Stimulated activated CD8-positive, alpha-beta memory T cell treated with anti-CD3 and anti-CD28 coated beads, Interleukin-2, amount 100 ng/mL, for 1 hour (primary cell): ENCODE measurements at places on chromosomes 5 and 9.

DNA sequence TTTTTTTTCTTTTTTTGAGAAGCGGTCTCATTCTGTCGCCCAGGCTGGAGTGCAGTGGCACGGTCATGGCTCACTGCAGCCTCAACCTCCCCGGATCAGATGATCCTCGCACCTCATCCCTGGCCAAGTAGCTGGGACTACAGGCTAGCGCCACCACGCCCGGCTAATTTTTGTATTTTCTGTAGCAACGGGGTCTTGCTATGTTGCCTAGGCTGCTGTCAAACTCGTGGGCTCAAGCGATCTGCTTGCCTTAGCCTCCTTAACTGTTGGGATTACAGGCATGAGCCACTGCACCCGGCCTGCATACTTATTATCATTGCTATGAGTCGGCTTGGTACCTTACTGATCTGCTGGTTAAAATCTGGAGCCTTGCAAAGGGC lies 790 bp upstream of the IARS1 start:
- DNase-seq = no peak

GRCh38 chr9:84669013-84669287 lies 579 bp upstream of the NTRK2 start:
- no peak for DNase-seq

DNA sequence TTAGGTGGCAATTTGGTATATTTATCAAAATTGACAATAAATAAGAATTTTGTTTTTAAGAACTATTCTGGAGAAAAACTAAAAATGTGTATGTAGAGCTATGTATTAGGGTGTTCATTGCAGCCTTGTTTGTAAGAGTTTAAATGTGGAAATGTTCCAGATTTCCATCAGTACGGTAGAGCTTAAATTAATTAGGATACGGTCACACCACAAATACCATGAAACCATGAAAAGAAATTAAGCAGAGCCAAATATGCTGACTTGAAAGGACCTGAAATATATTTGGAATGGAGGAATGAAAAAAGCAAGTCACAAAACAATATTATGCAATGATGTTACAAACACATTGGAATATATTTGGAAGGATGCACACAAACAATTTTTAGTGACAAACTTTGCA lies 64.6 kb downstream of the ACTBL2 start:
- no peak for DNase-seq

GRCh38 chr5:139759219-139759721 lies 36.3 kb upstream of the PSD2 start:
- no peak for DNase-seq

DNA sequence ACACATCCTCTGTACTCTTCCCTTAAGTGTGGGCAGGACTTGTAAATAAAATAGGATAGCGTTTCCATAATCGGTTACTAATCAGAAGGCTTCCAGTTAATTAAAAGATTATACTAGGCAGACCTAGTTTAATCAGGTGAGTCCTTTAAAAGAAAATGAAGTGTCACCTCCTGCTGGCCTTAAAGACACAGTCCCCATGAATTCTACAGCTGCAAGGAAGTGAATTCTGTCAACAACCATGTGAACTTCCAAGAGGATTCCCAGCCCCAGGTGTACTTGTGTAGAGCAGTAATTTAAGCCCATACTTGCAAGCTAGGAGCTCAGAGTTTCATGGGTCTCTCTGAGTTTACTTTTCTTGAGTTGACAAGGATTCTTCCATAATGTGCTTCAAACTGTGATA lies 918.3 kb downstream of the DTWD2 start:
- no peak for DNase-seq

DNA sequence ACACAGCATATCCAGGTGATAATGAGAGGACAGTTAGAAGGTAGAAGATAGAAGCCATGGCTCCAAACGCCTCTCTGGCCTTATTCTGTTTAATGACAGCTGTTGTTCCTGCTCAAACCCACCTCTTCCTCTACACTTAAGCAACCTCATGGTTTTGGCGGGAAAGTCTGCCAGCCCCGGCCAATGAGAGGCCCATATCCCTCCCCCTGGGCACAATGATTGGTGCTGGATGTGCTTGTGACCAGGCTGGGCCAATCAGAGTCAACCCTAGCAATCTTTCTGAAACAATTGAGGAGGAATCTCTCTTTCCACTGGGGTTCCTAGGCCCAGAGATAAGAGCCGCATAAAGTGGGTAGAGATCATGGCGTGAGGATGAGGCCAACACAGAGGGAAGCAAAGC lies 4.8 kb upstream of the GFI1B start:
- DNase-seq = no peak

GRCh38 chr5:5617024-5617423 lies 194.5 kb downstream of the ICE1 start:
- DNase-seq = no peak

- DNase-seq = no peak
These were observed 8.3 kb downstream of the ATOX1 start for GRCh38 chr5:151750121-151750520.

DNA sequence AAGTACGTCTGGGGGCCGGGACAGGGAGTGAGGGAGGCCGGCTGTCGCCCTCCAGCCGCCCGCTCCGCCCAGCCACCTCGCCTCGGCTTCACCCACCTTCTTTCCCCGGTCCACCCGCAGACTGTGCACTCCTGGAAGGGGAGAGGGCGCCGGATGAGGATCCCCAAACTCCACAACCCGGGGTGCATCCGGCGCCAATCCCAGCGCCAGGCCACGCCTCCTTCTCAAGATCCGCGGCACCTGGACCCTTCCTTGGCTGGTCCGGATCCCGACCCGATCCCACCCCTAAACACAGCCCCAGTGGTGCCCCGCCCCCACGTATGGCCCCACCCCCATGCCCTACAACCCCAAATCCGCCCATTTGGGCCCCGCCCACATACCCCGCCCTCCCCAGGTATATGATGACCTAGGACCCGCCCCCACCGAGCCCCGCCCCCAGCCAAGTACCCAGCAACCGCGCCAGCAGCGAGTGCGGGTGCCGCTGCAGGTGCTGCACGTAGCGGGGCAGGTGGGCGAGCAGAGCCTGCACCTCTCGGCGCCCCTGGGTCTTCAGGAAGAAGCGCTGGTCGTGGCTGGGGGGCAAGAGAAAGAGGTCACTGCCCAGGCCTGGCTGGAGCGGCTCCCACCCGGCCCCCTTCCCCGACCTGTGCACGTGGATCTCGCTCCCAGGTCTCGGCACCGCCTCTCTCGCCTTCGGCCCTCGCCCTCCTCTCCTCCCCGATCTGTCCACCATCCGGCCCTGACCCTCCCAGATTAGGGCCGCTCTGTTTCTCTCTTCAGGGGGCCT lies 3.2 kb downstream of the PIP5KL1 start:
- peak; percentile 66 for DNase-seq

DNA sequence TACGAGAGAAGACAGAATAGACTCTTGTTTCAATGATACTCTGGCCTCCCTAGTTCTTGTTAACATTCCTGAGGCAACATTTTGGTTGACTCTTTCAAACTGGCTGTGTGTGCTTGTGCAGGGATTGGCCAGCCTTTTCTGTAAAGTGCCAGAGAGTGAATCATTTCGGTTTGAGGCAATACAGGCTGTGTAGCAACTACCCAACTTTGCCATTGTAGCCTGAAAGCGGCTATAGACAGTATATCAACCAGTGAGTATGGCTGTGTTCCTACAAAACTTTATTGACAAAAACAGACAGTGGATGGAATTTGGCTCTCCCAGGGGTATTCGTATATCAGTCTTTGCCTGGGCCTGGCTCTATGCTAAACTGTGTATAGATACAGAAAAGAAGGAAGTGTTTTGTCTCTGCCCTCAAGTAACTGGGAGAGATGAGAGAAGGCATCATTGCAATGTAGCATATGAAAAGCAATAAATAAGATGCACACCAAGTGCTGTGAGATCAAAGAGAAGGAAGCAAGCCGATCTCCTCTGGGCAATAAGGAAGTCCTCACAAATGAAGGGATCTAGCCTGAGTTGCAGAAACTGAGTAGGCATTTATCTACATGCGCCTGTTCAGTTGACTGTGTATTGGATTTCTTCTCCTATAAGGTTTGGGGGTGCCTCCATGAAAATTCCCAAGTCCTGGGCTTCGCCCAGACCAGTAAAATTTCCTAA lies 568.0 kb upstream of the KLF4 start:
- no peak for DNase-seq

- no peak for DNase-seq
These were observed 984.5 kb upstream of the CDH18 start for GRCh38 chr5:20972419-20972925.

DNA sequence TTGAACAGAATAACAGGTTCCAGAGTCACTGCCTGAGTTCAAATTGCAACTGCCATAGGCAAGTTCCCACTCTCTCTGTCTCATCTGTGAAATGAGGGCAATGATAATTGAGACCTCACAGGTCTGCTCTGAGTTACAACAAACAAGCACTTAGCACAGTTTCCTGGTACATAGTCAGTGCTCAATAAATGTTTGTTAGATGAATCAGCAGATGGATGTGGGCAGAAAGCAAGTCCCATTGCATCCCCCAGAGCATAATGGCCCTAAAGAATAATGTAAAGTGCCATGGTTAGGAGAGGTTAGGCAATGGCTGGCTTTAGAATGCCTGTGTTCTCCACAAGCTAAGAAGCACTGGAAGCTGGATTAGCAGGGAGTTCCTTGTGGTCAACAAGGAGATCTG lies 136.5 kb upstream of the LARP1 start:
- no peak for DNase-seq

GRCh38 chr5:51487952-51488351 lies 104.7 kb downstream of the ISL1 start:
- DNase-seq = no peak

DNA sequence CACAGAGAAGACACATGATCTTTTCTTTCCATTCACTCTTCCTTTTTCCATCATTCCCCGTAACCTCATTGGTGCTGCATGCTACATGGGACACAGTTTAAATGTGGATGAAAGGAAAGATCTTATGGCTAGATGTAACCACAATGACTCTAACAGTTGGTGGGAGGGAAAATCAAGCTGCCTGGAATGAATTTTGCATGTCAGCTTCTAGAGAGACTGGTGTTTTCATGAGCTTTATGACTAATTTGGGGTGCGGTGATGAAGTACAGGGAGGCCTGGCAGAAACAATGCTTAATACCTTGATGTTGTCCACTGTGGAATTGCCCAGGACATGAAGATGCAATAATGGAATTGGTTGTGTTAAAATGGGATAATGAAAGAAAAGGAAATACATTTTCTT lies 55.9 kb upstream of the MYO10 start:
- no peak for DNase-seq

GRCh38 chr5:68720884-68721610 lies 372.8 kb upstream of the SLC30A5 start:
- DNase-seq = no peak

GRCh38 chr9:4760122-4760521 lies 19.1 kb upstream of the AK3 start:
- DNase-seq = no peak

DNA sequence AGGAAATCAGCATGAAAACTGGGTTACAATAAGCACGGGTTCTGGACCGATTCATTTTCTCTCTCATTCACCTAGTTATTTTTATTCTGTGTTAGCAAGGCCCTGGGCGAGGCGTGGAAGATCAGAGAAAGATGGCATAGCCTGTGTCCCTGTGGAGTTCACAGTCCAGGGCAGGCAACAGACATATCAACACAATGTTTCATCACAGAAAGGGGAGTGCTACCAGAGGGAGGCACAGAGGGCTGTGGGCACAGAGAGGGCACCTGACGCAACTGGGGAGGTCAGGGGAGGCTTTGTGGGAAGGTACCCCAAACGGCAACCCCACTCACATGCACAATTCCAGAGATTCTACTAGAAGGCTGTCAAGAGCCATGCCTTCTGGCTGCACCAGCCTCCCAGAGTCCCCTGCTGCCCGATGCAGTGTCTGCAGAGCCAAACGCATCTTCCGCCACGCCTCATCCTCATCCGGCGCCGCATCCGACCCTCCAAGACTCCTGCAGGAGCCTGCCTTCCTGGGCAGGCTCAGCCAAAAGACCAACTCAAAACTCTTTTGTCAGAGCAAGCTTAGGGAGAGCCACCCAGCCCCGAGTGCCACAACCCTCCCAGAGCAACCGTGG lies 1.4 kb downstream of the FAM193B start:
- DNase-seq = no peak

- no peak for DNase-seq
These were observed 189.7 kb downstream of the GNAQ start for GRCh38 chr9:77841739-77842386.

DNA sequence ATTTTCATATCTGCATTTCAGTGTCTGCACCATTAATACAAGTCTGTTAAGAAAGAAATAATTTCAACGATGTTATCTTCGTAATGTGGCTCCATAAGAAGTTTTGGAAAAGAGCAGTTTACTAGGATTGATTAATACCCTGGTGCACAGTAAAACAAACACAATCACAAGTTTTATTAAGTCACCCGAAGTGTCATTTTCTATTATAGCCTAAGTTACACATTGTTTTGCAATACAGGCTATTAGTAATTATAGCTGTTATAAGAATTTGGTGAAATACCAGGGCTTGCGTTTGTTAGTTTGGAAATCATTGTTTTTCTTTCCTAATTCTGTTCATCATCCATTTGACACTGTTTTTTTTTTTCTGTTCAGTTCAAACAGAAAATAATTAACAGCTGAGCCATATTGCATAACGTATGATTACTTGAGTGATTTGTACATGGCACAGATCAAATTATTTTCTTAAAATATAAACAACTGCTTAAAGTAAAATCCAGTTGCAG lies 30.6 kb downstream of the LVRN start:
- DNase-seq = no peak

GRCh38 chr5:172720655-172721054 lies 50.3 kb downstream of the DUSP1 start:
- no peak for DNase-seq

DNA sequence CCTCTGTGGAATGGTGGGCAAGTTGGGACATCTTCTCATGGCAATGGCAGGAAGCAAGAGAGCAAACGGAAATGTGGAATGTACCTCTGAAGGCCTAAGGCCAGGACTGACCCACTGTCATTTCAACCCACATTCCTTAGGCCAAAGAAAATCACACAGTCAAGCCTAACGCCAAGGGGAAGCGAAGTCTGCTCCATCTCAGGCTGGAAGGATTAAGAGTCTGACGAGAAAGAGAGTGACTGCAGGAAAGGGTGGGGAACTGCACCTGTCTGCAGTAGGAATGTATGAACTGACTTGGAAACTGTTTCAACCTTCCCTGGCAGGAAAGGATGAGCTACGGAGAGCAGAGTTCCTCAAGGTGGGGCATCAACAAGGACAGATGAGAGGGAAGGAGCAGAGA lies 90.2 kb upstream of the TAS2R1 start:
- DNase-seq = no peak

DNA sequence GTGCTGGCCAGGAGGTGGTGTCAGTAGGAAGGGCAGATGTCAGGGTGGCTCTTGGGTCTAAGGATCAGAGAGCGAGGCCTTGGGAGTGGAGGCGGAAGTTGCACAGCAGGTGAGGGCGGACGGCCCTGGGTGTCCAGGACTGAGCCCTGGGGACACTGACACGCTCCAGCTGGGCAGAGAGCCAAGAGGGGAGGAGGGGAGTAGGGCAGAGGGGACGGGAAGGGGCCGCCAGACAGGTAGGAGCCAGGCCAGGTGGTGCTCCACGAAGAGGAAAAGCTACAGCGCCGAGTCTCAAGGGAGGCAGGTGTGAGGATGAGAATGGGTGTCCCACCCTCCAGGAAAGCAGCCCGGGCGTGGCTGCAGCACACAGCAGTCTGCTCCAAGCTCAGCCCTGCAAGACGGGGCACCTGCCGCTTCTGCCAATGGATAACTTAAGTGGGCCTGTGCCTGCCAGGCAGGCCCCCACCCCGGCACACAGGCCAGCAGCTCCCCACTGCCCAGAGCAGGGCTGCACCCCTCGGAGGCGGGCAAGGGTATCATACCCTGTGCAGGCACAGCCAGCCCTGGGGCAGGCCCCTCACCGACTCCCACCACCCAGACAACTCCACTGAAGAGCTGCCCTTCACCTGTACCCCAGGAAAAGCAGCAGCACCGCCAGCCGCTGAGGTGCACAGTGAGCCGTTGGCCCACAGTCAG lies 4.9 kb downstream of the TPRN start:
- DNase-seq = no peak
